Endodermal cell (in vitro differentiated cells): ENCODE measurements at places on chromosomes 4 and X. TPM values are rescaled to one million over a fixed set of nuclear protein-coding genes. Genes with fewer than 3 reads are reported as not detected.
A peak's percentile ranks its signal among the peaks of the same experiment; 100 is the strongest.

The PNMA3 gene
- total RNA-seq = 4.1 to 7.4 TPM (median 6.2 TPM) in 3 replicates

The FAM193A gene
- 29.4 to 35.0 TPM (median 32.1 TPM) in 3 replicates for total RNA-seq

The TCEAL5 gene
- 4.2 to 8.4 TPM (median 4.4 TPM) in 3 replicates for total RNA-seq

The FATE1 gene
- total RNA-seq = not detected in 3 replicates

The UBA1 gene
- 231 to 242 TPM (median 233 TPM) in 3 replicates for total RNA-seq

GRCh38 chr4:70920592-70920991, 18.4 kb downstream of the MOB1B start:
- no peak for DNase-seq

GRCh38 chrX:68684291-68684918, 36.9 kb downstream of the STARD8 start:
- DNase-seq = no peak

GRCh38 chr4:112513971-112514646, 1.9 kb downstream of the NEUROG2 start:
- DNase-seq = peak; percentile 64

- DNase-seq = peak; percentile 96
Measured at GRCh38 chr4:183182873-183183725, 84.0 kb downstream of the WWC2 start.

- DNase-seq = peak; percentile 64
Measured at GRCh38 chr4:161696944-161697343, 466.9 kb downstream of the FSTL5 start.

GRCh38 chrX:21986596-21986995, 45.5 kb upstream of the PHEX start:
- no peak for DNase-seq

DNA sequence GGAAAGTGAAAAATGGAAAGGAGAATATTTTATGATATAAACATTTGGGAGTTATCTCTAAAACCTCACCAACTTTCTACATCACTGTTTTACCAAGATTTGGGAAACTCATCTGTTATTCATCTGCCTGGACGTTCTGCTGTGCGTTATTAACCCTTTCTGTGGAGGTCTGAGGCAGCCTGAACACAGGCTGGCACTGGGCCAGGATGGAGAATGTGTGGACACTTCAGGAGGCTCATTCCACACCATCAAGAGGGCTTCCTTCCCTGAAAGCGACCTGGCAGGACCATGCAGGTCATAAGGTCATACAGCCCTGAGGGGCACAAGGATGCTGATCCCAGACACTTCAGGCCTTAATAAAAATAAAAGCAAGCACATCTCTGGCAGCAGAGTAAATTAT, 31.2 kb upstream of the TMEM184C start:
- no peak for DNase-seq

DNA sequence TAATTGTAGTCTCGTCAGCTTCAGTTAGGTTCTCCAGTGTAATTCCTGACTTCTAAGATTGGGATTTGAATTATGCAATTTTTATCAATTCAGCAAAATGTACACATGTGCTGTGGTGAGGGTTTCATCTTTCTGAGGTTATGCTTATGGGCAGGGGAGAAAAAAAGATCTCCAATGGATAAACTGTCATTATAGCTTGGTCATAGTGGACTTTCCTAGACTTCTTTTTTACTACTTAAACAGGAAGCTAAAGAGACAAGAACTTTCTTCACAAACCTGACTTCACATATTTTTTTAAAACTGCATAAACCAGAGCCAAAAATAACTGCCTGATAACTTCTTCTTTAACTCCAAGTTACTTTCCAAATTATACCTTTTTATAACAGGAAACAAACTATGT, 21.7 kb upstream of the SPP1 start:
- no peak for DNase-seq

- DNase-seq = no peak
Measured at GRCh38 chr4:78673337-78673736, 102.8 kb upstream of the BMP2K start.

DNA sequence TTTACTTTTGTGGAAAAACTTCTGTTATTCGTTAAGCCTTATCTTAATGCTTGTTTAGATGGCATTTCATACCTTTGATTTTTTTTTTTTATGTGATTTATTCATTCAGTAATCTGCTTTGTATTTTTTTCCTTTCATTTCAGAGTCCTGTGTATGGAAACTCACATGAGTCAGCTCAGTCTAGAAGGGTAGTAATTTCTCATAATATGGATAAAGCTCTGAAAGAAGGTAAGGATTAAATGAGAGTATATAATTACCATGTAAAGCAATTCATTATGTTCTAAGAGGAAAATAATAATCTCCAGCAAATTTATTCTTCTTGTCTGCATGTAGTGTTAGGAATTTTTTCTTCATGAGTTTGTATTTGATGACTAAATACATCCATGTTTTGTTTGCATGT, 37.8 kb downstream of the SNX25 start:
- no peak for DNase-seq

DNA sequence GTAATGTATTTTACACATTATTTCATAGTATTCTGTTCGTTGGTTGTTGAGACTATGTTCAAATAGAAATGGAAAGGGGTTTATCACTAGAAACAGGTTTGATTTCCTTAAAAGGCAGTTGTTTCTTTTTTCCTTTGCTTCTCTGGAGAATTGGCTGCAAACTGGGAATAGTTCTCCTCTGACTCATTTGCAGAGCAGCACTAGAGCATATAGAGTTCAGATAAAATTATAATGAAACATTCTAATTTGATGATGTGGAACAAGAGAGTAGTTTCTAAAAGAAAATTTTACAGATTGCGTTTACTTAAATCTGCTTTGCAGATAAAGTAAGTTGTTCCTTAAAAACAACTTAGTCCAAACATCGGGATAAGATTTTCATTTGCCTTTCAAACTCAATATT, 29.7 kb downstream of the SYNPO2 start:
- DNase-seq = no peak

- no peak for DNase-seq
Measured at GRCh38 chrX:84218726-84219125, 30.7 kb upstream of the RPS6KA6 start.

DNA sequence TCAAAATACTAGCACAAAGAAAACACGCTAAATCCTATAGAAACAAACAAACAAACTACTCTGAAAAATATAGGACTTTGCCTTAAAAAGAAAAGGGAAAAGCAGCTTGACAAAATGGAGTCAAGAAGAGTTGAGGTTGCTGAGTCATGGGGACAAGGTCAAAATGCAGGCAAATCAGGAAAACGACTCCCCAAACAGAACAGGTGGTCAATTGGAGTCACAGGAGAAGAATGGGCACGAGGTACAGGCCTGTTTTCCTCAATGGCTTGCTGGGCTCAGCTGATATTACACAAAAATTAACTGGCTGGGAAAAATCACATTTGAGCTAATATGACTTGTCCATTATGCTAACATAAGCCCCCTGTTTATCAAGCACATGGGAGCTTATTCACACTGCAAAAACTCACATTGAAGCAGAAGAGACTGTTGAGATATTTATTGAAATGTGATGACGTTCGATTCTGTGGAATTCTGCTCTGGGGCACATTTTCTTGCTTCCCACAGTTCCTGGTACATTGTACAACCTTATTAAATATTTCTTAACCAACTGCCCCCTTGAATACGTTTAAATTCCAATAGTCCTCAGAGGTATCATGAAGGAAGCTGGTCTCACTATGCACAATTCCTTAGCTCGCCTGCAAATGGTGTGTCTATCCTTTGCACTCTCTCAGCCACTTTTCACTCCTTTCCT, 1622.1 kb downstream of the STIM2 start:
- no peak for DNase-seq
